ENCODE measurements at places on chromosomes 4 and X.

GRCh38 chr4:108117418-108118182 lies 51.1 kb downstream of the LEF1 start:
- DNase-seq: no peak

DNA sequence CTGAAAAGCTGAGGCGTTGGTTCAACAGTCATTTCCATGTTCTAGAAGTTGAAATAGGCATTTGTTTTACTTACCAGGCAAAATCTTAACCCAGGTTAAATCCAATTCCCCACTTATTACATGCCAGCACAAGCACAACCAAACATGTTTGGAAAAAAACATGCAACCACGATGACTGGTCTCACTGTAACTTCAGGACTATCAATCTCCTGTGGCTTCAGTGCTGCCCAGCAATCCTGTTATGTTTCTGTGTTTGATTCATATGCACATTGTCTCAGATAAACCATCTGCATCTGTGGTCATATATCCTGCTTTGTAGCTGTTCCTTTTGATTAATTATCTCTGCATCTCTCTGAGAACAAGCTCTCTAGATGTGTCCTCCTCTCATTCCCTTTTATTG lies 28.3 kb downstream of the PRDM8 start:
- no peak for DNase-seq

- DNase-seq: no peak
Measured at GRCh38 chr4:87031920-87032319, 97.1 kb downstream of the AFF1 start.

GRCh38 chrX:101362116-101362515 lies 13.6 kb upstream of the TIMM8A start:
- no peak for DNase-seq

- no peak for DNase-seq
Measured at GRCh38 chrX:41621222-41621723, 67.5 kb upstream of the GPR34 start.

GRCh38 chr4:80361329-80361900 lies 25.9 kb downstream of the CFAP299 start:
- no peak for DNase-seq

DNA sequence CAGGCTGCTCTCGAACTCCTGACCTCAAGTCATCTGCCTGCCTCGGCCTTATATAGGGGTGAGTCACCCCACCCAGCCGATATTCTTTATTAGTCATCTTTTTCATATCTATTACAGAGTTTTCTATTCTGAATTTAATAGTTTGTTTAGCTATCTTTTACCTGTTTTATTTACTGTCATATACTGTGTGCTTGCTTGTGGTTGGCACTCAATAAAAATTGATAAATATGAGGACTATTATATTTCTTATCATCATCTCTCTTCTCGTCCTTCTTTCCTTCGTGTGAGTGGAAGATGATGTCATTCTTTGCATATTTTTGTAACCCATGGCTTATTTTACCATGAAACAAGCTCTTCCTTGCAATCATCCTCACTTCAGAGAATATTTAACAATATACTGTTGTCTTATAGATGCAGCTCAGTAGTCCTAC lies 265.5 kb downstream of the ARHGAP24 start:
- no peak for DNase-seq

GRCh38 chr4:76930685-76931084 lies 18.9 kb upstream of the SEPTIN11 start:
- no peak for DNase-seq

DNA sequence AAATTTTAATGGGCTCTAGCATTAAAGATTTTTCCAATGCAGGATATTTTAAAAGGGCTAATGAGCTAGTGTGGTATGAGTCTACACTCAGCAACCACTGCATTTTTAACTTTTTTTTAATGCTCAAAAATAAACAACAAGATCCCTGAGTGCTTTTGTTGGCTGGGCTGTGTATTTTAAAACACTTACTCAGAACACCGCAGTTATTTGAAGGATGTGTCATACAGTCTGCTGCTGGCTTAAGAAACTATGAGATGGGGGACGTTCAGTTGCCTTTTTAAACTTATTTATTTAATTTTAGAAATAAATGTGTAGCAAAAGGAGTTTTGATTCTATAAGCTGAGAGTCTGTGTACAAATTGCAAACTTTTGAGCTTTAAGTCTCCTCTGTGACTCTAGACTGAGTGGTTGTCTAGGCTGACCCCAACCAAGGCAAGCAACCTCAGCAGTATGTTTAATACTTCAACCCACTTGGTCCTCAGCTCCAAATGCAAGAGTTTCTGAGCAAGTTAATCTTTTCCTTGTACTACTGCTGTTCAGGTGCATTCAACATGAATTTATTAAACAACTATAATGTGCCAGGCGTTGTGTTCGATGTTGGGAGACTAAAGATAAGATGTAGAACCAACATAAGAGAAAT lies 278.6 kb upstream of the DIPK2B start:
- DNase-seq: no peak

DNA sequence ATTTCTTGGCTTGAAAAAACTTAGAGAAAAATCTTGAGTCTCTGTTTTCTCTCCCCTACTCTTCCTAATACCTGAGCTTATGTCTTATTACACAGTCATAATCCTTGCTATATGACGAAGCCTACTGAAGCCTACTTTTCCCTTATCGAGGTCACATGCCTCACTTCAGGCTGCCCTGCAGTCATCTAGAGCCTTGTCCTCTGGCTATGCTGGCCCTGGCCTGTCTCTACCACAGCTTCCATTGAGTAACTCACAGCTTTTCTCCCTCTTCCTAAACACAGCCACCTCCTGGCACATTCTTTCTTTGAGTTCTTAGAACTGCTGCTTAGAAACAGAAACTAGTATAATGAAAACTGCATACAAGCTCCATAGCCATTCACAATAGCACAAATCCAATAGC lies 1698.3 kb downstream of the STIM2 start:
- no peak for DNase-seq

- DNase-seq: no peak
Measured at GRCh38 chr4:183448436-183448835, 4.0 kb downstream of the CDKN2AIP start.

DNA sequence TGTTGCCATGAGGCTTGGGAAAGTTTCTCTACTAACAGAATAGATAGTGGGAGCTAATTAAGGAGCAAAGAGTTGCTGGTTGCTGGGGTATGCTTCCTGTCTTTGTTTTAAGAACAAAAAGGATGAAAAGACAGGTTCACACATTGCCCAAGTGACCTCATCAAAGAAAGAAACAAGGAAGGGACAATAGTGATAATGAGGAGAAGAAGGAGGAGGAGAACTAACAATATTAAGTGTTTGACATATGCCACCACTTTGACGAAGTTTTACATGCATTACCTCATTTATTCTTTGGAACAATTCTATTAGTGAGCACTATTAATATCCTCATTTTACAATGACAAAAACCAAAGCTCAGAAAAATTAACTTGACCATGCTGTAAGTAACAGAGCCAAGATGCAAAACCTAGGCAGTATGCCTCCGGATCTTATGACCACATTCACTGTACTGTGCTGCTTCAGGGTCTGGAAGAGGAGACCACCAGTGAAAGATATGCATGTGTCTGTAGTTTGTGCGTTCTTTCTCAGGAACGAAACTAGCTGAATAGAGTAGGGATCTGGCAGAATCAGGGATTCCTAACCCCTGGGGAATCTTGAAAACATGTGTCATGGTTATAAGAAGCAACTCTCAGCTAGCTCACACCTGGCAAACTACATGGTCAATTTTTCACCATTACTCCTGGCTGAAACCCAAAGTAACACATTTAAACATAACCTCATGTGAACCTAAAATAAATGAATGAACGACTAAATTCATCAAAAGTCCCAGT lies 83.8 kb downstream of the MOSPD2 start:
- no peak for DNase-seq

DNA sequence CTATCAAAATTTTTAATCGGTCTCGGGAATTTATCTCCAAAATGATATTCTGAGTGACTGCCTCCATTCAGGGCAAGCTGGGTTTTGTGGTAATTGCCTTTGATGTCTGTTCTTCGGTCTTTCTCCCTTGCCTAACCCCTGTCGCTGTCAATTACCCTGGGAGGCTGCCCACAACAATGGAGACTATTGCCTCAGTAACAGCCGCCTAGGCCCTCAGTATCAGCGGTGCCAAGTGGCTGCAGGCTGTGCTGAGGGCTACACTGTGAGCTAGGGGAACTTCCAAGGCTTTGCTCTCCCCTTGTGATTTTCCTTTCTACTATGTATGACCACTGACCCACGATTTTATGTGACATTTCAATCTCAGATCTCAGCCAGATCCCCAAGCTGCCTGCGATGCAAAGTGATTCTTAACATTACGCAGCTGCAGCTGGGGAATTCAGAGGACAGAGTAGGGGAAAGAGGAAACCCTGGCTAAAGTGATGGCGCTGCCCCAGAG lies 36.3 kb upstream of the REST start:
- no peak for DNase-seq

DNA sequence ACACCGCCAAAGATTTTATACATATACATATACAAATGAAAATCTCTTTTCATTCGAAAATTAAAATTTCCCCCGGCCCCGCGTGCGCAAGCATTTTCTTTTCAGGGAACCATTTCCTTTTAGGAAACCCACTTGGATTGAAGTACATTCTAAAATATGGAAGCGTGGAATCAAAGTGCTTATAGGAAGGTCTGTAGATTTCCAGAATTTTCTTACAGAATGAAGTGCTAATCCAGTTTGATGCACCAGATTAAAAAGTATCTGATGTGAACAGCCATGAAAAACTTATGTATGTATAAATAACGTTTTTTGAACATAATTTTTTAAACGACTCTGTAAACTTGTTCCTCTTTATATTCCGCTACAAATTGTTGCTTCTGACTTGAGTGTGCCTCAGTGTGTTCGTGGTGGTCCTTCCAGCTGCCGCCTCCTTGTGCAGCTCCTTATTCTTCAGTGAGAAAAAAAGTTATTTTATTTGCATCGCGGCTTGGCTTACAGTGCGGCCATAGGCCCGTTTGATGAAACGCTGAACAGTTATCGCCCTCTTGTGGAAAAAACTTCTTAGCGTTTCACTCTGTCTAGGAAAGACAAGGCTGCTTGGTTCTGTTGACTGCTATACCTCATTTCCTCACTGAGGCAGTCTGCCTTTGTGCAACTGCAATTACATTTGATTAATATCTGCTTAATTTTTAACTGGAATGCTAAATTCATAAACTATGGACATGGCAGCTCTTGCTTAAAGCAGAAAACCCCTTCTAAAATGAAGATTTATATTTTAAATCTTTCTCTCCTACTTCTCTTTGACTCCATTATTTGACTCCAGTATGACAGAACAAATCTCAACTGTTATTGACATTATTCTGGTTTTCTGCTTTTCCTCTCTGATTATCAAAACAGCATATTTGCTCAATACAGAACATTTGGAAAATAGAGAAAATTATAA lies 4.7 kb upstream of the NKX6-1 start:
- no peak for DNase-seq

- no peak for DNase-seq
Measured at GRCh38 chr4:2771264-2771663, 15.1 kb upstream of the TNIP2 start.

DNA sequence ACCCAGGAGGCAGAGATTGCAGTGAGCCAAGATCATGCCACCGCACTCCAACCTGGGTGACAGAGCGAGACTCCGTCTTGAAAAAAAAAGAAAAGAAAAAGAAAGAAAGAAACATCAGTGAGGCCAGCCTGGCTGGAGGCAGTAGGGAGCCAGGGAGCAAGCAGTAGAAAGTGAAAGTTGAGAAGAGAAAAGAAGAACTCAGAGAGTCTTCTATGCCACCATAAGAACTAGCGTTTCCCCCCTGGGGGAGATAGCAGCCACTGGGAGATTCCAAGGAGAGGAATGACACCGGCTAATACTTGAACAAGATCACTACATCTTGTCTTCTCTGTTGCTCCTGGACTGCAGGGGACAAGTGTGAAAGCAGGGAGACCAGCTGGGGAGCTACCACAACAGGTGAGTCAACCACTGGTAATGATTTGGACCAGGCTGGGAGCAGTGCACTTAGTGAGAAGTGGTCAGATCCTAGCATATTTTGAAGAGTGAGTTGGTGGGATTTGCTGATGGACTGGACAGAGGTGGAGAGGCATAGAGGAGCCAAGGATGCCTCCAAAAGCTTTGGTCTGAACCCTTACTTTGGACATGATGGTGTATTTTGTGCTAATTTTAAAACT lies 33.4 kb downstream of the SLC2A9 start:
- DNase-seq: no peak

DNA sequence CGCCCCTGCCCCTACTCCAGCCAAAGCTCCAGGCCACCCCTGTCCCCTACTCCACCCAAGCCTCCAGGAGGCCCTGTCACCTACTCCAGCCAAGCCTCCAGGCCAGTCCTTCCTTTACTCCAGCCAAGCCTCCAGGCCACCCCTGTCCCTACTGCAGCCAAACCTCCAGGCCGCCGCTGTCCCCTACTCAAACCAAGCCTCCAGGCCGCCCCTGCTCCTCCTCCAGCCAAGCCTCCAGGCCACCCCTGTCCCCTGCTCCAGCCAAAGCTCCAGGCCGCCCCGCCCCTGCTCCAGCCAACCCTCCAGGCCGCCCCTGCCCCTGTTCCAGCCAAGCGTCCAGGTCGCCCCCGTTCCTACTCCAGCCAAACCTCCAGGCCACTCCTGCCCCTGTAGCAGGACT lies 5.1 kb upstream of the ASMT start:
- no peak for DNase-seq

DNA sequence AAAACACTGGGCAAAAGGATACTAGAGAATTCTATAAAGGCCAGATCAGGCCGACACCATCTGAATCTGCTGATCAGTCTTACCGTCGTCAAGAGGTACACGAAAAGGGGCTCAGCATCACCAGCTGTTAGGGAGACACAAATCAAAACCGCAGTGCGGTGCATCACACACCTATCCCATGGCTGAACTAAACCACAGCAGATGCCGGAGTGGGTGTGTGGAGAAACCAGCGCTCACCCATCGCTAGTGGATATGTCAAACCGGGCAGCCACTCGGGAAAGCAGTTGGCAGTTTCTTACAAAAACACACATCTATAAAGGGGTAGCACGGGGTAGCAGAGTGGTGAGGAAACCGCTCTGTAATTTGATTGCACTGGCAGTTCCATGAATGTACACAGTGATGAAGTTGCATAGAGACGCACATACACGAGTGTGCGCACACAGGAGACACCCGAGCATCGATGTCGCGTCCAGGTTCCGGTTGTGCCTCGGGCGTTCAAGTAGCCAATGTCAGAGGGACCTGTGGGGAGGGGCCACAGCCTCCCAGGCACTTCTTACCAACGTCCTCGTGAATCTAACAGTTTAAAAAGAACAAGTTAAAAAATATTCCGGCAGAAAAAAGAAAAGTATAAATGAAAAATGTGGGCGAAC lies 23.1 kb upstream of the CCNQ start:
- no peak for DNase-seq

DNA sequence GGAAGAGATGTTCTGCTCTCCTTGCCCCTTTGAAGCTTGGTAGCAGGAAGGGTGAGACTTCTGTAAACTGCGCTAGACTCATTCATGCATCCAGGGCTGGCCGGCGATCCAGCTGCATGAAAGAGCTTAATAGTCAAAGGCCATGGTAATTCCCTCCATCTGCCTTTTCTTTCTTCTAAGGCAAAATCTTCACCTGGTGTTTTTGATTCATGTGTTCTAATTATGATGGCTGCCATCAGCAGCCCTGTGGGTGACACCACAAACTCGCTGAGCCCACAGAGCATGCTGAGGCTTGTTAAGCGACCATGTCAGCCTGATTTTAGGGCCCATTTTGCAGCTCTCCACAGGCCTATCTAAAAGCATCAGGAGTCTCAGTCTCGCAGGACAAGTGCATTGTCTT lies 450.1 kb upstream of the TENM3 start:
- DNase-seq: peak; percentile 41

GRCh38 chr4:24067367-24068193 lies 177.7 kb upstream of the PPARGC1A start:
- no peak for DNase-seq

All from NCI-H187 treated with DMSO at 0.1 percent for 48 hours (cell line).